ENCODE measurements at places on chromosomes 3 and 15.

GRCh38 chr3:127808197-127808596, 14.1 kb downstream of the MGLL start:
- no peak for DNase-seq

- peak; percentile 42 for DNase-seq
These were observed 37.4 kb downstream of the CPN2 start for GRCh38 chr3:194313560-194314387.

- no peak for DNase-seq
These were observed 72.0 kb downstream of the MYO1E start for GRCh38 chr15:59300618-59301139.

DNA sequence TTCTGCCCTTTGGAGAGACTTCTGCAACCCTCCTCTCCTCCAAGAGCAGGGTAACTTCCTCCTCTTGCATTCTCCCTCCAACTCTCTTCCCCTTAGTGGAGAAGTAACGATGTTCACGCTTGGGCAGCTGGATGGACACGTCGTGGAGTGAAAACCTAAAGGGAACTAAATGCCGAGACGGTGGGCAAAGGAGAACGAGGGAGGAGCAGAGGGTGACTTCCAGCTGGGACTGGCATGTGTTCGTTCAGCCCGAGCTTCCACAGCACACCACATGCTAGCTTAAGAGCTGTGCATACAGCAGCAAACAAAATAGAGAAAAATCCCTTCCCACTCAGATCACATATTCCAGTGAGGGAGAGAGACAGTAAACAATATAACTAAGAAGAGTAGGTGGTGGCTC, 179.8 kb downstream of the SLCO3A1 start:
- no peak for DNase-seq

DNA sequence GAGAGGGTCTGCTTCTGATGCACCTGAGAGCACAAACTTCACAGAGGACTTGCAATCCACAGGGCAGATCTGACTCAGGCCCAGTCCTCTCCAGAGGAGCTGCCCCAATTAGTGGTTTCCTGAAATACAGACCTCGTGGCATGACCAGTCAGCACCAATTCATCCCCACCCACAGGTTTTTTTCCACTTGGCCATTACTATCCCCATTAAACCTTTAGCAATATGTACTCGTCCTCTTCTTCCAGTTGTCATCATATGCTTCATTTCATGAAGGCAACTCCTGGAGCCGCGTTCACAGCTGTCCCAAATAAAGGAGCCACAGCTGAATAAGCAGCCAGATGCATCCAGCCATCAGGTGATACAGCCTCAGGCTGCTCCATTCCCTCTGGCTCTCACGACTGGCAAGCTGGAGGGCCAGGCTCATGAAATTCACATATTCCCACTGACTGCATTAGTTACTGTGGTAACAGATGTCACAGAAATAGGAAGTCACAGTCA, 163.1 kb downstream of the FMN1 start:
- DNase-seq, result no peak

- DNase-seq, result no peak
These were observed 11.5 kb downstream of the TCF12 start for GRCh38 chr15:56929933-56930332.

DNA sequence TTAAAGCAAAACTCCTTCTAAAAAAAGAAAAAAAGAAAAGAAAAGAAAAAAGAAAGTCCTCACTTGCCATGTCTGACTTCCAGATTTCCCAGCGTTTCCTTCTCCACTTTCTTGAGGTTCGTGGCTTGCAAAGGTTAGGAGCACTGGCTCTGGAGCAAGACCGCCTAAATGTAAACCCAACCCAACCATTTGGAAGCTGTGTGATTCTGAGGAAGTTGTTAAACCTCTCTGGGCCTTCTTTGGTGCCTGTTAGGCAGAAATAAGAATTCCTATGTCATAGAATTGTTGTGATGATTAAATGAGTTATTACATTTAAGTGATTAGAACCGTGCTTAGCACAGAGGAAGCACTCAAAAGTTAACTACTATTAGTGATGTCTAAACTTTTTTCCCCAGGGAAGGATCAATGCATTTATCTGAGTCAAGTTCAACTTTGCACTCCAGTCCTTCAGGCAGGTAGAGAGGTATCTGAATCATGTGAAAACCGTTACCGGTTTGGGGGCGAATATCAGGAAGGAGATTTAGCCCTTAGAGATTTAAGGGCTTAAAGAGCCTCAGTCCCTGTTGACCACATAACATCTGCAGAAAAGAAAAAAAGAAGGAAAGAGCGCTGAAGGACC, 78.3 kb upstream of the HES1 start:
- no peak for DNase-seq

GRCh38 chr15:51470512-51470911, 129.1 kb downstream of the GLDN start:
- no peak for DNase-seq

- DNase-seq, result no peak
These were observed 187.8 kb downstream of the UBE3A start for GRCh38 chr15:25250906-25251622.

DNA sequence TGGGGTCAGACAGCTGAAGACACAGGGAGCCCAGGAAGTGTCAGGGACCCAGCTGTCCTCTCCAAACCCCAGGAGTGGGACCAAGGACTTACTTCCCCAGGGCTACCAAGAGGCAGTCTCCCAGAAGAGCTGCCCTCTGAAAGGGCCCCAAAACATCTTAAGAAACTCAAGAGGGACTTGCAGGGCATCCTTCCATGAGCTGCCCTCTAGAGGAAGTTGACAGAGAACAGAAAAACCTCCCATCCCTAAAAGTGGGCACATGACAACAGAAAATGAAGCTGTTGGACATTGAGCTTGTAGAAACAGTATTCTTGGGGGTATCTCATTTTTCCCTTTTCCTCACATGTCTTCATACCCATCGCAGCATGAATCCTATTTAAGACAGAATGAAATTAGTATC, 58.9 kb downstream of the MECOM start:
- DNase-seq, result no peak

GRCh38 chr3:114792159-114792918, 354.7 kb downstream of the ZBTB20 start:
- no peak for DNase-seq

DNA sequence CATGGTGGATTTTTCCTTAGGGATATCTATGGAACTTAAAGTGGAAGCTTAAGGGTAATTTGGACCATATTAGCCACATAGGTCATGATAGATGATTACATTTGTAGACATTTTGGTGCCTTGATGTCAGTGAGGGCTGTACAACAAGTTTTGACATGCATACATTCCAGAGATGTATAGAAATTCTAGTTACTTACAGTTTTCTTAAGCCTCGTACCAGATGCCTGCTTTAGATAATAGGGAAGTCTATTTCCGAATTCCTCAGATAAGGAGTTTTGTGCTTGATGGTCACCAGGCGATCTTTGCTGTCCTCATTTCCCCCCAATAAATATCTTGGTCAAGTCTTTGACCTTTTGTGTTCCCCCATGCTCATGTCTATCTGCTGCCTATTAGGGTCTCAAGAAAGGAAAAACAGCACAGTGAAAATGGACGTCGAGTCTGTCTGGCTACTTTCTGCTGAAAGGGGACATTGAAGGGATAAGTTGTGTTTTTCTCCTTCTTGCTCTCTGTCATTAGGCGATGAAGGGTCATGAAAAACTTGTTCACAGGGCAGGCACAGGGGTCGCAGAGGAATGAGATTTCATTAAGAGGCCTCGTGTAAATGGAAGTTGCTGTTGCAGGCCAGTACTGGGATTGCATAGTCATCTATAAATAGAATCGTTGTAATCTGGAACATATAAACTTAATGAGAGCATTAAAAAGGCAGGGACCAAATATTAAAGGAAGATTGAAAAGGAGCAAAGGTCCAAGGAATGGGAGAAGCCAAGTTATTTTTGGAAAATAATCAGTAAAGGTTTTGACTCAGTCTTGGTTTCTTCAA, 20.0 kb upstream of the SENP7 start:
- DNase-seq, result no peak

- no peak for DNase-seq
These were observed 5.0 kb upstream of the FEZF2 start for GRCh38 chr3:62378311-62378789.

- no peak for DNase-seq
These were observed 4.6 kb downstream of the FAM174B start for GRCh38 chr15:92650966-92651365.

- DNase-seq, result no peak
These were observed 14.5 kb downstream of the C3orf20 start for GRCh38 chr3:14689247-14689980.

- no peak for DNase-seq
These were observed 156.8 kb upstream of the BCL6 start for GRCh38 chr3:187902041-187902471.

DNA sequence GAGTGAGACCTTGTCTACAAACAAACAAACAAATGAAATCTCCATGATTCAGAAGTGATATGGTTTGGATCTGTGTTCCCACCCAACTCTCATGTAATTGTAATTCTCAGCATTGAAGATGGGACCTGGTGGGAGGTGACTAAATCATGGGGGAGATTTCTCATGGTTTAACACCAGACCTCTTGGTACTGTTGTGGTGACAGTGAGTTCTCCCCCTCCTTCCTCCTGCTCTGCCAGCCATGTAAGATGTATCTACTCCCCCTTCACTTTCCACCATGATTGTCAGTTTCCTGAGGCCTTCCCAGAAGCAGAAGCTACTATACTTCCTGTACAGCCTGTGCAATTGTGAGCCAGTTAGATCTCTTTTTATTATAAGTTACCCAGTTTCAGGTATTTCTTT, 438.4 kb upstream of the THBS1 start:
- no peak for DNase-seq

- DNase-seq, result no peak
These were observed 385.5 kb downstream of the FOXP1 start for GRCh38 chr3:71197841-71198565.

DNA sequence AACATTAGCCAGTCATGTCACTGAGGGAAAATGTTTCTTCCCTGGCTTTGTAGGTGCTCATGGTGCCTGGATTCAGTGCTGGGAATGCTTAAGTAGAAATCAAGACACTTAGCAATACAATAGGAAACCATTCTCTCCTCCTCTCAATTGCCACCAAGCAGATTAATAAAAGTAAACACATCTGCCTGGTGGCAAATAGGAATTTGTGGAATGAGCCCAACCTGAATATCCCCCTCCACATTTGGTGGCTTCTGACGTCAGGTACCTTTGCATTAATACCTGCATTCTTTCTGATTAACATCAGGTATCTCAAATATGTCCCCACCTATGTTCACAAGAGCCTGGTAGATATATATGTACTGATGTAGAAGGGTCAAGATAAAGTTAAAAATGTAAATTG, 42.7 kb downstream of the PPP2R3A start:
- DNase-seq, result no peak

- no peak for DNase-seq
These were observed 16.2 kb downstream of the CCDC33 start for GRCh38 chr15:74252291-74252690.

GRCh38 chr3:106332884-106333283, 464.1 kb upstream of the CBLB start:
- peak; percentile 67 for DNase-seq

DNA sequence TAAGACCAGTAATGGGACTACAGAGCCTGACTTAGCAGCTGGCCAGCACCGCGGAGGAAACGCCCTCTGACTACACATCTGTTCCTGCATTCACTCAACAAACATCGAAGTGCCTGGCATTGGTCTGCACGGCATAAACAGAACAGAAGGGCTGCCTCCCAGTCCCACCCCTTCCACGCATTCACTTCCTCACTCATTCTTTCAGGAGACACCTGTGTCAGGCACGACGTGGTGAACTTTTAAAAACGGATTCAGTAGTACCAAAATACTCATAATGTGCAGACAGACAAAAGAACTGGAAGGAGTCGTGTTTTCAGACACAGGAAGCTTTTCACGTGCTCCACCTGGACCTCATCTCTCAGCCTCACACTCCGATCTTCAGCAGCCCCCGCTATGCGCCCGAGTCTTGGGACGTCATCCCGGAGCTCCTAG, 123.3 kb downstream of the XXYLT1 start:
- peak; percentile 32 for DNase-seq

DNA sequence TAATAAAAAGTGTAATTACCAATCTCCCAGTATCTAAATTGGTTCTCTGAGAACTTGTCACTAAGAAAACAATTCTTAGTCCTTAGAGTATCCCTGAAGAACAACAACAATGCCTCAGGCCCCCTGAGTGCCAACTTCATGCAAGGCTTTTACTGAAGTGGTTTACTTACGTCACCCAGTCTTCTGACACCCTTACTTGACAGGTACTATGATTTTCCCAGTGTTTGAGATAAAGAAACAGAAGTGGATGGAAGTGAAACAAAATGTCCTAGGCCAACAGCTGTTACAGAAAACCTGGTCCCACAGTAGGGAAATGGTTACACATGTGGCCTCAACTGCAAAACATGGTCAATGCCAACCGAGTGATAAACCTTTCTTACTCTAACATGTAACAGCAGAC, 331.1 kb downstream of the FOXP1 start:
- no peak for DNase-seq

- no peak for DNase-seq
These were observed 2.3 kb upstream of the CFAP92 start for GRCh38 chr3:128996200-128996599.

DNA sequence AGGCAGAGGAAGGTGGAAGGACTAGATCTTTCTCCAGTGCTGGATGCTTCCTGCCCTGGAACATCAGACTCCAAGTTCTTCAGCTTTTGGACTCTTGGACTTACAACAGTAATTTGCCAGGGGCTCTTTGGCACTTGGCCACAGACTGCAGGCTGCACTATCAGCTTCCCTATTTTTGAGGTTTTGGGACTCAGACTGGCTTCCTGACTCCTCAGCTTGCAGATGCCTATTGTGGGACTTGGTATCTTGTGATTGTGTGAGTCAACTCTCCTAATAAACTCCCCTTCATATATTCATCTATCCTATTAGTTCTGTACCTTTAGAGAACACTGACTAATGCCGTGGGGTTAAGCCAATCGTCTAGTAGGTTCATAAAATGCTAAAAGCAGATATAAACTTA, 8.8 kb upstream of the B3GNT5 start:
- no peak for DNase-seq

- DNase-seq, result no peak
These were observed 777.1 kb upstream of the GOLIM4 start for GRCh38 chr3:168872826-168873225.

- peak; percentile 28 for DNase-seq
These were observed 21.5 kb downstream of the CFAP161 start for GRCh38 chr15:81155375-81156218.

GRCh38 chr15:56923174-56923591, 4.7 kb downstream of the TCF12 start:
- DNase-seq, result no peak

DNA sequence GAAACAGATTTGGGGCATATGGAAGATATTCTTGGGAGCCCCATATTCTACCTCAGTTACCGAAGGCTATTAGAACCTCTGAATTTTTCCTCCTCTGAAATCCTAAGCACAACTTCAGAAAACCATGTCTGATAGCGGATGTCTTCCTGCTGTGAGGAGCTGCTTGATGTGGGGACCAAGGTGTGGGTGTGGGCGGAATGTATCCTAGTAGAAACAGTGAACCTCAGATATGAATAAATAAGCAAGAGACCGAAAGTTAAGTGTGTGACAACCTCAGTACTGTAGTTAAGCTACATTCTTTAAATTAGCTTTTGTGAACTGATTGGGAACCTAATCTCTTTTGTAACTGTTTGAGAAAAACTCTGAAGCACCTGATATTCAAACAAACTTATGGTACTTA, 46.9 kb downstream of the SENP2 start:
- DNase-seq, result peak; percentile 11

GRCh38 chr3:164524201-164524600, 554.1 kb downstream of the SI start:
- DNase-seq, result no peak

- DNase-seq, result no peak
These were observed 47.9 kb downstream of the SEMA3G start for GRCh38 chr3:52396907-52397591.

Data from activated naive CD4-positive, alpha-beta T cell treated with anti-CD3 and anti-CD28 coated beads, Interleukin-2, amount 50 U/mL, for 72 hours (primary cell).